ENCODE measurements at places on chromosomes 11 and 22.

- DNase-seq: no peak
Measured at GRCh38 chr11:66882561-66883015, 25.7 kb downstream of the LRFN4 start.

DNA sequence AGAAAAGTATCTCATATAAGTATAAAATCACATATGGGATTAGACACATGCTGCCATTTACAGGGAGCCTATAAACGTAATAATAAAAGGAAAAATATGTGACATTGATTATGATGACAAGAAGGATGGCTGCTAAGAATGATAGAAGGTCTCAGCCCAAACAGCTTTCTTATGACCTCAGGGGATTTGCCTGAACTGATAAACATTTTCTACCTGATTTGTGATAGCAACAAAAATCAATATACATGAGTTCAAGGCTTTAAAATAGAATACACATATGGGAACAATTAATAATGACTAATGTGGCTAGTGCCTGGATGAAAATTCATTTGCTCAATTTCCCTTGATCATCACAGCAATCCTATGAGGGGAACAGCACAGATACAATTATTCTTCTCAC is 636.8 kb upstream of the CCDC90B start:
- no peak for DNase-seq

DNA sequence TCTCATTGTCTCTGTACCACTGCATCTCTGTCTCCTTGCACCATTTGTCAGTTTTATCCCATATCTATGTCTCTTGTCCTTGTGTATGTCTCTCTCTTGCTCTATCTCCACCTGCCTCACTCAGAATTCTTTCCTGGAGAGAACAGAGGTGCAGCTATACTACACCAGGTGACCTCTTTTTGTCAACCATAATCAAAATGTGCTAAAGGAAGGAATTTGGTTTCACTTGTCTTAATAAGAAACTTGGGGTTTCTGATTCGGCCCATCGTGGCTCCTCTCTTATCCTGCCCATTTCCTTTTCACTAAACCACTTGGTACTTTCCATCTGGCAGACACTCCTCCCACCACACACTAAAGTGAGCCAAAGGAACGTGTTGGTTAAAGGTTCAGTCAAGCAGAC is 2.0 kb upstream of the C11orf42 start:
- DNase-seq: no peak

- no peak for DNase-seq
Measured at GRCh38 chr11:80816966-80817365, 1376.1 kb upstream of the TENM4 start.

- DNase-seq: no peak
Measured at GRCh38 chr22:33572086-33572485, 348.2 kb downstream of the LARGE1 start.

- DNase-seq: no peak
Measured at GRCh38 chr11:104078245-104078644, 41.8 kb downstream of the DDI1 start.

- DNase-seq: no peak
Measured at GRCh38 chr11:99739464-99740089, 718.8 kb downstream of the CNTN5 start.

GRCh38 chr11:83827940-83828554 is 541.9 kb upstream of the CCDC90B start:
- no peak for DNase-seq

- DNase-seq: no peak
Measured at GRCh38 chr11:17821648-17822400, 87.2 kb downstream of the KCNC1 start.

- no peak for DNase-seq
Measured at GRCh38 chr22:35846804-35847203, 129.1 kb downstream of the APOL5 start.

DNA sequence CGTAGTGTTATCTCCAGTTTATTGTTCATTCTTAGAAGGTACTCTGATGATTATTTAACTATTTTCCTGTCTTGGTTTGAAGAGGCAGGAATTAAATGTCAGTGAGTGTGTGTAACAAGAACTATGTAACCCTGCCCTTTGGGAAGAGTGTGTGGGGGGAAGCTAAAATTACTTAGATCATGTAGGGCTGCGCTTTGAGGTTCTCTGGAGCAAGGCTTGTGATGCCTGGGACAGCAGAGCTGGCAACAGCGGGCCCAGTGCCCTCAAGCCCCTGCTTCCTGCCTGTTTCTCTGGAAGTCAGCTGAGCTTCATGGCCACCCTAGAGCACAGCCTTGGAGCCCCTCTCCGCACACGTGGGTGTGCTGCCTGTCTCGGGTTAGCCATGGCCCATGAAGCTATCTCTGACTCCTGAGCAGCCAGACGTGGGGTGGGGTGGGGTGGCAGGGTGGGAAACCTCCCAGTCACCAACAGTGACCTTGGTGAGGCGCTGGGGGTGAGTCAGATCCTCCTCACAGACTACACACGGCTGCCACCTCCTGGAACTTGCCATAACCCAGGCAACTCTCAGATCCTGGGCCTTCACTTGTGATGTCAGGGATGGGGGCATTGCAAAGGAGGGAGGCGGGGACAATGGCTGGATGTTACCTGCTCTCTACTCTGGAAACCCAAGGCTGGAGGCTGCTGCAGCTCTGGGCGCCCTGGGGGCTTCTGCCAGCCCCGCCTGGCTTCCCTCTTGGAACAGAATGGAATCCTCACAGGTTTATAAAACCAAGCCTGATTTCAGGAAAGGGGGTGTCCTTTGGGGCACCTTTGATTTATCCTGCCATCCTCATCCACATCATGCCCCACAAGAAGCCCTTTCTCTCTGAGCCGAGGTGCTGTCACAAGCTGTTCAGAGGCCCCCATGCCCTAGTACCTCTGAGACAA is 88.6 kb downstream of the SNX19 start:
- no peak for DNase-seq

DNA sequence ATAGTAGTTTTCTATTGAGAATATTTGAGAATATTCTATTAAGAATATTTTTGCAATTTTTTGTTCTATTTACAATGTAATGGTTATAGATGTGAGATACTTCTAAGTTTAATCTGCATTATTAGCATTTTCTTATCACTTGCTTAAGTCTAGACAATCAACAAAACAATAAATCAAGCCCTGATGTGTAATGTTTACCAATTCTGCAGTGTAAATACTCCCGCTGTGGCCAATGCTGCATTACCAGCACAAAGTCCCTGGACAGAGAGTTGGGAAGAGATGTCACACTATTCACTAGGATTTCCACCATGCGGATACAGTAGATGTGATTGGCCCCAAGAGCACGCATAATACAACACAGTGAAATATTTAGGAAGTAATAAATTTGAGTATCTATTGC is 47.6 kb upstream of the GCAT start:
- DNase-seq: no peak

DNA sequence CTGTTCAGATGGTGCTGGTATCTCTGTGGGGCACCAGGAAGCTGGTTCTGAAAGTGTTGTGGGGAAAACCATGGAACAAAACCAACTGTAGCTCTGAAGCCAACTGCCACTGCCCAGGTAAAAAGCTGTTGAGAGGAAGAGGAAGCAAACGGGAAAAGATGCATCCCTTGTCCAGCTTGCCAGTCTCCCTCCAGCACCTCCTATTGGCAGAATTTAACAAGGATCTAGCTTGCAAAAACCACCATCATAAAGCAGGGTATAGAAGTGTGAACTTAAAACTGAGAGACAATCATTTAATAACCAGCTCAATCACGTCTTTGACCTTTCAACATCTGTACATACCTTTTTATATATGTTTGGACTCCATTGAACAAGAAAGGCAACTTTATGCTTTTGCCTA is 4.5 kb downstream of the PATE1 start:
- DNase-seq: no peak

GRCh38 chr11:11245453-11245852 is 107.6 kb downstream of the CSNK2A3 start:
- DNase-seq: no peak

- DNase-seq: no peak
Measured at GRCh38 chr11:17413414-17414316, 25.2 kb upstream of the KCNJ11 start.

- DNase-seq: no peak
Measured at GRCh38 chr11:99199341-99199740, 178.6 kb downstream of the CNTN5 start.
